ENCODE measurements at places on chromosomes 12 and 14. TPM values are rescaled to one million over a fixed set of nuclear protein-coding genes. Genes with fewer than 3 reads are reported as not detected.

Gene LRIG3
- total RNA-seq: 58.1 TPM

DNA sequence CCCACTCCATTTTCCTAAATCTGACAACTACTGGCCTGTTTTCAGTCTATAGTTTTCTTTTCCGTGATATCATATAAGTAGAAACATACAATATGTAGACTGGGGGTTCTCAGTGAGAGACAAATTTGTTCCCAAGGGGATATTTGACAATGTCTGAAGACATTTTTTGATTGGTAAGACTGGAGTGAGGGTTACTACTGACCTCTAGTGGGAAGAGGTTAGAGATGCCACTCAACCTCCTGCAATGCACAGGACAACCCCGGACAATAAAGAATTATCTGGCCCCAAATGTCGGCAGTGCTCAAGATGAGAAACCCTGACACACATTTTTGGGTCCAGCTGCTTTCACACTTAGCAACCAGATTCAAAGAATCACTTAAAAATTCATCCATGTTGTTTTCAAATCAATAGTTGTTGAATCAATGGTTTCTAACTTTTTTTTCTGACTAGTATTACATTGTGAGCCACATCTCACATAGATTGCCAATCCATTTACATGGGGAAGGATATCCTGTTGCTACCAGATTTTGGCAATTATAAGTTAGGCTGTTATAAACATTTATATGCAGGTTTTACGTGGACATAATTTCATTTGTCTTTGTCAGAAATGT is 307.1 kb downstream of the RPL10L start:
- DNase-seq: no peak
- H3K27me3 ChIP-seq: no peaks in the 10 kb centered on the region
- H3K27ac ChIP-seq: no peak overlapping the region
- H3K4me3 ChIP-seq: no peak overlapping the region
- H3K36me3 ChIP-seq: no peaks in the 10 kb centered on the region

GRCh38 chr12:40726366-40726765 is 34.1 kb downstream of the CNTN1 start:
- no peak overlapping the region for H3K4me3 ChIP-seq
- no peaks in the 10 kb centered on the region for H3K36me3 ChIP-seq
- no peaks in the 10 kb centered on the region for H3K27me3 ChIP-seq
- H3K4me1 ChIP-seq: no peaks in the 10 kb centered on the region
- no peak overlapping the region for H3K27ac ChIP-seq

GRCh38 chr14:24688030-24688658 is 54.2 kb upstream of the GZMB start:
- DNase-seq: no peak
- no peak overlapping the region for H3K27ac ChIP-seq
- H3K4me1 ChIP-seq: no peaks in the 10 kb centered on the region
- H3K36me3 ChIP-seq: no peaks in the 10 kb centered on the region
- no peak overlapping the region for H3K4me3 ChIP-seq
- H3K27me3 ChIP-seq: no peaks in the 10 kb centered on the region

Measured in sigmoid colon (tissue), 7 donors.